Stimulated activated CD4-positive, alpha-beta T cell treated with anti-CD3 and anti-CD28 coated beads, Interleukin-1b, Interleukin-23, amount 100 ng/mL, for 24 hours (primary cell): ENCODE measurements at places on chromosomes 13 and 19.
A peak's percentile ranks its signal among the peaks of the same experiment; 100 is the strongest.

GRCh38 chr13:96294930-96295881, 205.3 kb downstream of the HS6ST3 start:
- DNase-seq: no peak

DNA sequence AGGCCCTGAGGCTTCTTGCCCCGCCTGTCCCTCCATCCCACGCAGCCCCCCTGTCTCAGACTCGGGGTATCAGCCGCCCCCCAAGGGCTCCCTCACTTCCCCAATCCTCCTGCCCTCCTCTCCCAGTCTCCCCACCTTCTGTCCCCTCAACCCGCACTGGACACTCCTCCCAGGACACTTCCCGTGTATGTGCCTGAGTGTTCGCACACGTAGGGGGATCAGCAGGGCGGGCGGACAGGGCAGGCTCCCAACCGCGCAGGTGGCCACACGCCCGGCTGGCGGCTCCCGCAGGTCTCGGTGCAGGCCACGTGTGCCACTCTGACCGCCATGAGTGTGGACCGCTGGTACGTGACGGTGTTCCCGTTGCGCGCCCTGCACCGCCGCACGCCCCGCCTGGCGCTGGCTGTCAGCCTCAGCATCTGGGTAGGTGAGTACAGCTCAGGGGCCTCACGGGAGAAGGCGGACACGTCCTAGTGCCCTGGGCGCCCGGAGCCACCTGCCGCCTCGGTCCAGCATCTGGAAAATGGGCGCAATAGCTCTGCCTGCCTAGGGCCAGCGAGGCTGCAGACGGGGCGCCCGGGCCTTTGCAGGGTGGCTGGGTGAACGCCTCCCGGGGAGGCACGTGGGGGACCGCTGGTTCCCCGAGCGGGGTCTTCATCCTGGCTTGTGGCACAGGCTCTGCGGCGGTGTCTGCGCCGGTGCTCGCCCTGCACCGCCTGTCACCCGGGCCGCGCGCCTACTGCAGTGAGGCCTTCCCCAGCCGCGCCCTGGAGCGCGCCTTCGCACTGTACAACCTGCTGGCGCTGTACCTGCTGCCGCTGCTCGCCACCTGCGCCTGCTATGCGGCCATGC, 2.3 kb downstream of the KISS1R start:
- DNase-seq: no peak

DNA sequence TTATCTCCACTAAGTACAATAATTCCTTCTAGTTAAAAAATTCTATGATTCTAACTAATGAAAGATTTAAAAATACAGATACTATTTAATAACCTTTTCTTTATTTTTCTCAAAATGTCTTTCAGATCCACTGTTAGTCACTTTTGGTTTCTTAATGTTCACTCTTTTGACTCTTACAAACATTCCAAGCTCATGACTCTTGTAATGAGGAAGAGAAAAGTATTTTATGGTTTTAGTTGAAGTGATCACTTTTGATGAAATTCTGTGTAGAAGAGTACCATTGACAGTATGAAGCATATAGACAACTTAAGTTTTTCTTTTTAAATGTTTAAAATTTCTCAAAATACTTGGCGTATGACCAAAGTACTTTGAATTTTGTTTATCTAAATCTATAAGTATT, 27.8 kb downstream of the COG3 start:
- DNase-seq: no peak

- DNase-seq: no peak
These were observed 1.3 kb downstream of the SOX21 start for GRCh38 chr13:94710881-94711560.

GRCh38 chr19:38475176-38475575, 41.7 kb downstream of the RYR1 start:
- DNase-seq: no peak

- no peak for DNase-seq
These were observed 9.2 kb upstream of the GMIP start for GRCh38 chr19:19652482-19653295.

DNA sequence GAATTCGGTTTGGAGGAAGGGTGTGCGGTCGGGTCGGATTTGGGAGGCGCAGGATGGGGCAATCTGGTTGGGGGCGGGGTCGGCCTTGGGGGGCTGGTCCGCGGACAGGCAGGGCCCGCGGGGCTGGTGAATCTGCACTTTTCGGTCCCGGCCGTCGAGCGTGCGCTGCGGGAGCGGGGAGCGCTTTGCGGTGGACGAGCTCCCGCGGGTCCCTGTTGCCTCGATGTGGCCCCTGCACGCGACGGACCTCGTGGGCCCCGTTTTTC, 11.9 kb downstream of the PEAK3 start:
- no peak for DNase-seq

GRCh38 chr13:27659145-27659865, 37.6 kb downstream of the POLR1D start:
- DNase-seq: no peak

DNA sequence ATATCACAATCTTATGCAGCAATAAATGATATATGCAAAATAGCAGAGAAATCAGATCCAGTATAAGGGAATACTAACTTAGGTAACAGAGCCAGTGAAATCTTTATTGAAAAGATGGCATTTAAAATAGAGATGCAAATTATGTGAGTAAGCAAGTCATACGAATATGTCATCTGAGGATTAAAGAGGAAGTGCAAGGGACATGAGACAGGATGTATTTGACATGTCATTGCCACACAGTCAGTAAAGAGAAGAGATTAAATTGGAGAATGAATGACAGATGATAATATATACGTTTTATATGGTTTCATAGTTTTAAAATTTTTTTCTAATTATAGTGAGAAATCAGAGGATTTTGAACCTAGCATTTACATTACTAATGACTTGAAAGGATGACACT, 426.4 kb downstream of the SLITRK5 start:
- DNase-seq: no peak

DNA sequence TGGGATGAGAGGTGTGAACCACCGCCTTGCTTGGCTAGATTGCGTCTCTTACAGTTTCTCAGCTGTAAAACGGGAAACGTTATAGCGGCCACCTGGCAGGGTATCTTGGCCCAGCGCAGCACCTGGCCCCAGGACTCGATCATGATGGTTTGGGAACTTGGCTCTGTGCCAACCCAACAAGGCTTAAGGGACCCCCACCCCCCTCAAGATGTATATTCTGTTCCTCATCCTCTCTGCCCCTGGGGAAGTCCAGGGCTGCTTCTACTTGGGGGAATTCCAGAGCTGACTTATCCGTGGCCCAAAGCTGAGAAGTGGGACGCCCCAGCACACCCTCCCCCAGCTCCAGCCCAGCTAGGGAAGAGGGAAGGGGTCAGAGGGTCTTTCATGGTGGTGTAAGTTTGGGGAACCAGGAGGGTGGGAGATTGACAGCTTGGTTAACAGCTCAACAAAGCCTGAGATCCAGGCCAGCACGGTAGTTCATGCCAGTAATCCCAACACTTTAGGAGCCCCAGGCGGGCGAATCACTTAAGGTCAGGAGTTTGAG, 695 bp downstream of the ICAM1 start:
- no peak for DNase-seq

- DNase-seq: no peak
These were observed 156.2 kb downstream of the STK24 start for GRCh38 chr13:98420554-98421175.

- DNase-seq: no peak
These were observed 26.1 kb downstream of the ZMYM2 start for GRCh38 chr13:19984430-19985218.

- no peak for DNase-seq
These were observed 3.2 kb downstream of the IFNL1 start for GRCh38 chr19:39299404-39299803.

GRCh38 chr19:33278023-33278402, 24.3 kb downstream of the CEBPA start:
- no peak for DNase-seq

- DNase-seq: no peak
These were observed 307.0 kb downstream of the UQCRFS1 start for GRCh38 chr19:28905996-28906395.

- no peak for DNase-seq
These were observed 3.4 kb downstream of the TBXA2R start for GRCh38 chr19:3603121-3603811.

- DNase-seq: no peak
These were observed 9.9 kb downstream of the ZNF611 start for GRCh38 chr19:52724701-52725514.

DNA sequence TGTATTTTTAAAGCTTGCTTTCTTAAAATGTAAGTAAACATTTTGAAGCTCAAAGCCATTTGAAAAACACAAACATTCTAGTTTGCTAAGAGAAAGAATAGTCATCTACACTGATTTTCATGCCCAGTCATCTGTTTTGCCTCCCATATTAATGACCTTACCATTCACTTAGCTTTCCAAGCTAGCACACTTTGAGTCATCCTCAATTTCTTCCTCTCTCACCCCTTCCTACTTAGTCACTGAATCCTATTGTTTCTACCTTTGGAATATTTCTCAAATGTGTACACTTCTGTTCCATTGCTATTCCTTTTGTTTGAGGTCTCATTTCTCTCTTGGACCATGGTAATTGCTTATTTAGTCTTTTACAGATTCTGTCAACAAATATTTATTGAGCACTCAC, 7.3 kb upstream of the HS6ST3 start:
- no peak for DNase-seq

GRCh38 chr13:73873940-73874830, 260.0 kb downstream of the KLF12 start:
- DNase-seq: no peak

- no peak for DNase-seq
These were observed 874 bp downstream of the TRIM28 start for GRCh38 chr19:58544591-58545285.

- no peak for DNase-seq
These were observed 5.0 kb downstream of the ZFP28 start for GRCh38 chr19:56543776-56544175.

GRCh38 chr13:29499506-29500165, 95.9 kb downstream of the SLC7A1 start:
- no peak for DNase-seq

DNA sequence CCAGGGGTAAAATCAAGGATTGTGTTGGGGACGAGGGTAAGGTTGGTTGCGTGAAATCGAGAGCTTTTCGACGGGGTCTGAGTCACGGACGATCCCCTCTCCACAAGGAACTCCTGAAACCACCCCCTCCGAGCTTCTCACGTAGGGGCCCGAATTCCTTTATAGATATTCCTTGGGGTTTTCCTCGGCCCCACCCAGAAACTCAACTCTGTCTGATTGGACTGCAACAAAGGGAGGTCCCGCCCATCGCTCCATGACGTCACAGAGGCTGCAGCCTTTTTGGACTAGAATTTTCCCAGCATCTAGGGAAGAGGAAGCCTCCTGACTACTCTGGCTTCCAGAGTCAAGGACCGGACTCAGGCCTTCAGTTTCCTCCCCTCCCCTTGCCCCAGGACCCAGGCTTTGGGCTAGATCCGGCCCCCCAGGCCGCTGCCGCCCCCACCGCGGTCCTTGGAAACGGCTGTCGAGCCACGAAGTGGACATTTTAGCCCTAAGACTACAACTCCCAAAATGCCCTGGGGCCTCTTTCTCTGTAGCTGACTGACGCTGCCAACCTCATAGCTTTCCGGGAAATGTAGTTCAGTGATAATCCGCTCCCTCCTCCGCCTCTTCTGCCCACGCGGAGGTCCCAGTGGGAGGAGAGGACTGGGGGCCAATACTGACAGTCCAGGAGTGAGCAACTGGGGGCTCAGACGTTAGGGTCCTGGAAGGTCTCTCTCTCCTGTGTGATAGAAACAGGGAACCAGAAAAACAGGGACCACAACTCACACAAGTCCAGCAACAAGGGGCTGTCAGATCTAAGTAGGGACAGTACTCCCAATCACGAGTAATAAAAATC, at the start of gene IZUMO1:
Gene IZUMO1, minus strand, starts transcription at position 172 of the 838 bp plus-strand sequence. CDS start 1,050 bp downstream, outside the sequence.
- DNase-seq: no peak

DNA sequence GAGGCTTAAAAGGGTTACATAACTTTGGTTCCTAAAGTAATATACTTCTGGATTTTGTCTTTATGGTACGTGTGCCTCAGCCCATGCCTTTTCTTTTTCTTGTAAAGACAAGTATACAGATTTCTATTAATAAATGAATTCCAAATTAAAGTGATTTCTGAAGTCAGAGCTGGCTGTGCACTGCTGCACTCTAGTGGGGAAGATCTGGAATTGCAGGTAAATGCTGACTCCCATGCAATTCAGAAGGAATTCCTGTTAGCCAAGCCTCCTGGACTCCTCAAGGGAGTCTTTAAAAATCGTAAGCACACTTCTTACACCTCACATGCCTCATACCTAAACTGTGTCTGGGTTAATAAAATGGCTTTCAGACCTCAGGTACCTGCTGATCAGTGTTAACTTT, 118.4 kb upstream of the SLC7A1 start:
- DNase-seq: no peak

- DNase-seq: no peak
These were observed 313.8 kb upstream of the NBEA start for GRCh38 chr13:34628209-34628682.

- no peak for DNase-seq
These were observed 14.5 kb downstream of the MED25 start for GRCh38 chr19:49832556-49832955.

GRCh38 chr19:40413291-40413845, at the start of gene PRX:
Gene PRX, minus strand, starts transcription at chr19:40413378. Its CDS starts 5,446 bp downstream, at chr19:40407932.
- DNase-seq: no peak

GRCh38 chr13:82829040-82829439, 1053.2 kb downstream of the SLITRK1 start:
- no peak for DNase-seq

- DNase-seq: no peak
These were observed 6.1 kb downstream of the NXNL1 start for GRCh38 chr19:17454576-17455071.

GRCh38 chr19:21197590-21198295, 55.9 kb downstream of the ZNF431 start:
- no peak for DNase-seq

- DNase-seq: peak; percentile 11
These were observed 5.6 kb downstream of the C5AR1 start for GRCh38 chr19:47315125-47315821.

DNA sequence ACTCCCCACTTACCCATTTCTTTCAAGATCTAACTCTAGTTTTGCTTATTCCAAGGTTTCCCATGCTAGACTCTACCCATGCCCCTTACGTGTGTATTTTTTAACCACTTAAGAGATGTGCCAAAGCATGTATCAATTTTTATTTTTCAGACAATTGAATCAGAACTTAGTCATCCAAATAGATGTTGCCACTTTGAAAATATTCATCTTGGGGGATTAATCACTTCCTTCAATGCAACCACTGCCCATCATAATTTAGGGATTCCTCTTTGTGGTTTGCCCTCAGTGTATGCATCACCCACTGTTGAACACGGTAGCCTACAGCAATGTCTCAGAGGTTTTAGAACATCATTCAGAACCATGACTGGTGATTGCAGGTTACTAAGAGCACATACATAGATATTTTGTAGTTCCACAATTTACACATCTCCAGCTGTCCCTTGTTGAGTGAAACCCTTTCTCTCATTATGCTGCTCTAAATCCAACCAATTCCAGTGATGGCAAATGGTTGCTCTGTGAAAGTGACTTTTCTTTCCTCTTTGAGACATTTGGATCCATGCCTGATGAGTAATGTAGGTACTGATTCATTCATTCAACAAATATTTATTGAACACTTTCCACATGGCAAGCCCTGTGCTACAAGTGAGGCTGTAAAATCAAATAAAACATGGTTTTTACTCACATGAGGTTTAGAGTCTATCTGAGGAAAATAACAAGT, 60.6 kb upstream of the SERP2 start:
- DNase-seq: no peak
